ENCODE measurements at places on chromosomes 3 and 15. TPM values are rescaled to one million over a fixed set of nuclear protein-coding genes. Genes with fewer than 3 reads are reported as not detected.

PP2D1 gene
- not detected for total RNA-seq

MYL3 gene
- 0.22 TPM for total RNA-seq

ARGFX gene
- total RNA-seq: not detected

CSPG4 gene
- total RNA-seq: 0.07 TPM

FBXW12 gene
- not detected for total RNA-seq

KPNA4 gene
- total RNA-seq: 32.8 TPM

RAB6B gene
- total RNA-seq: 1.7 TPM

WDR49 gene
- not detected for total RNA-seq

FGF7 gene
- total RNA-seq: not detected

RAB7A gene
- 184 TPM for total RNA-seq

CACNA1D gene
- total RNA-seq: 0.49 TPM

MRPS25 gene
- 68.0 TPM for total RNA-seq

HESX1 gene
- total RNA-seq: not detected

ERICH6 gene
- not detected for total RNA-seq

MTHFS gene
- total RNA-seq: 101 TPM

DNAH12 gene
- 0.02 TPM for total RNA-seq

THPO gene
- total RNA-seq: not detected

CELSR3 gene
- 4.7 TPM for total RNA-seq

WDR82 gene
- 44.7 TPM for total RNA-seq

CFAP92 gene
- not detected for total RNA-seq

SLC6A20 gene
- not detected for total RNA-seq

All from A549 treated with RU486 at 1 μM for 4 hours (cell line).